Activated CD8-positive, alpha-beta T cell treated with anti-CD3 and anti-CD28 coated beads, Interleukin-2, amount 10 ng/mL, durations not matched to agents 7 days and 5 days (primary cell): ENCODE measurements at places on chromosomes 4 and X. TPM values are rescaled to one million over a fixed set of nuclear protein-coding genes. Genes with fewer than 3 reads are reported as not detected.

GRCh38 chrX:38494239-38494823 lies 67.0 kb upstream of the TSPAN7 start:
- DNase-seq: no peak
- no peak overlapping the region for H3K27ac ChIP-seq
- H3K4me1 ChIP-seq: no peaks in the 10 kb centered on the region
- H3K4me3 ChIP-seq: no peak overlapping the region
- H3K27me3 ChIP-seq: no peaks in the 10 kb centered on the region

DNA sequence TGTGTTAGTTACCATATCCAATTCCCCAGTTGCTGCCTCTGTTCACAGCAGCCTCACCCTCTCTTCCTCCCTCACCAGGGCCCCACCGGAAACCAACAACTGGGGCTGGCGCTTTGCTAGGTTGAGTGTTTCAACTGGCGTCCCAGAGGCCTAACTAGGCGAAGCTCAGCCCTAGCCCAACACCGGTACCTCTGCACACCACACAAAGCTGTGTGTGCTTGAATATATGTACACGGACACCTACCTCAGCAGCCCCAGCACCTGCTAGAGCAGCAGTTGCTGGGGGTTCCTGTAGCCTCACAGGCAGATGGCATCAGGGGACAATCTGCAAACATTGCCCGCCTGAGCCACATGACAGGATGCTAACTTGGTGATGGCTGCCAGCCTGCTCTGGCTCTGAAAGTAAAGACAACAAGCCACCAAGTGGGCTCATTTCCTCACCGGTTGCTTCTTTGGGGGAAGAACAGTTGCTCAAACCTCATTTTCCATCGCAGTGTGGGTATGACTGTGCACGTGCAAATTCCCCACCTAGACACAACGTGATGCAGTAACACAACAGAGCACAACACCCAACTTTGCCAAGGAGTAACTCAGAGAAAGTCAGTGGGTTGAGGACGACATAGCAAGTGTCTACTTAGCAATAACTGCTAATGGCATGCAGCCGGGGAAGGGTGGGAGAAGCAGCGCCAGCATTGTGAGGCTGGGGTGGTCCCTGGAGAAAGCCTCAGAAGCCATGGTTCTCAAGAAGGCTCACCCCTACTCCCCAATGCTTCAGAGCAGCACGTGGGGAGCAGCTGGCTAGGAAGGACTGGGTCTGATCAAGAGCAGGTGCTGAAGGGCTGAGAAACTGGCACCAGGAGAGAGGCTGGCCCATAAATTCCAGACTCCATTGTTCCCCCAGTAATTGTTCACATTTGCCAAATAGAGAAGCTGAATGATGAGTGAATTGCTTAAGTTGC lies 139.5 kb downstream of the SH3KBP1 start:
- DNase-seq: peak; percentile 87
- H3K4me1 ChIP-seq: peaks cover 95% of the 10 kb centered on the region
- H3K27me3 ChIP-seq: no peaks in the 10 kb centered on the region
- H3K36me3 ChIP-seq: peaks cover 45% of the 10 kb centered on the region

- H3K4me1 ChIP-seq: peaks cover 4% of the 10 kb centered on the region
- H3K27ac ChIP-seq: no peak overlapping the region
- H3K36me3 ChIP-seq: no peaks in the 10 kb centered on the region
- DNase-seq: no peak
- no peak overlapping the region for H3K4me3 ChIP-seq
- no peaks in the 10 kb centered on the region for H3K27me3 ChIP-seq
Measured at GRCh38 chr4:4659871-4660651, 118.2 kb upstream of the STX18 start.

GRCh38 chrX:80705379-80705778 lies 104.3 kb downstream of the BRWD3 start:
- DNase-seq: no peak
- no peaks in the 10 kb centered on the region for H3K27me3 ChIP-seq
- no peak overlapping the region for H3K27ac ChIP-seq

GRCh38 chr4:103091601-103092223 lies 7.9 kb downstream of the BDH2 start:
- peaks cover 22% of the 10 kb centered on the region for H3K36me3 ChIP-seq
- peak; percentile 75 for DNase-seq
- H3K4me3 ChIP-seq: peak overlapping the region; percentile 67
- peaks cover 26% of the 10 kb centered on the region for H3K4me1 ChIP-seq
- no peaks in the 10 kb centered on the region for H3K27me3 ChIP-seq

DNA sequence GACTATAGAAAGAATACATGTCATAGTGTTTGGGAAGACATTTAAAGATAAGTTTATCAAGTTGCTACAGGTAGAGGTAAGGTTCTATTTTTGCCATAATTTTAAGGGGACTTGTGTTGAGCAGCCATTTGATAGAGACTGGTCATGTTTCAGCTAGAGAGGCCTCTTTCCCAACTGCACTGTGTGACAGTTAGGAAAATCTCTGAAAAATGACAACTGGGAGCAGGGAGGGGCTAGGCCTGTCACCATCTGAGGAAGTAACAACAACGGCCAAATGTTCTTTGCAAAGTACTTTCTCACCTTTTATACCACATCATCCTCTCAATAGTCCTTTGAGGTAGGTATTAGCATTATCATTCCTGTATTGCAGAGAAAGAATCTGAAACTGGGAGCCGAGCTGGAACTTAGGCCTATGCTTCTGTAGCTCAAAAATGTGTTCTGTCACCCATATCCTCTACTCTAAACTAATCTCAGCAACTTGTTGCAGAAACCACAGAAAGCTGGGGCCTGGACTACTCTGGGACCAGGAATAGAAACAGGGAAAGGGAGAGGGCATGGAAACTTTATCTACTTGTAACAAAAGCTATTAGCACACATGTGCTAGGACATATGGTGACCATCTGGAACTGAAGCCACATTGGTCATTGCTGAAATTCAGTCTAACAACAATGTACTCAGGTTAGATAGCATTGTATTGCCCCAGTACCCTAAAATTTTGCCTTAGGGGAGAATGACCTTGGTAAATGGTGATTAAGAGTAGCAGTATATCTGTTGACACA lies 198.9 kb downstream of the MID1IP1 start:
- H3K4me3 ChIP-seq: no peak overlapping the region
- DNase-seq: no peak

- no peaks in the 10 kb centered on the region for H3K36me3 ChIP-seq
- H3K4me3 ChIP-seq: no peak overlapping the region
- peaks cover 12% of the 10 kb centered on the region for H3K4me1 ChIP-seq
- H3K27me3 ChIP-seq: peaks cover 5% of the 10 kb centered on the region
- no peak for DNase-seq
- H3K27ac ChIP-seq: no peak overlapping the region
Measured at GRCh38 chrX:12898073-12898472, 8.3 kb upstream of the TLR8 start.

DNA sequence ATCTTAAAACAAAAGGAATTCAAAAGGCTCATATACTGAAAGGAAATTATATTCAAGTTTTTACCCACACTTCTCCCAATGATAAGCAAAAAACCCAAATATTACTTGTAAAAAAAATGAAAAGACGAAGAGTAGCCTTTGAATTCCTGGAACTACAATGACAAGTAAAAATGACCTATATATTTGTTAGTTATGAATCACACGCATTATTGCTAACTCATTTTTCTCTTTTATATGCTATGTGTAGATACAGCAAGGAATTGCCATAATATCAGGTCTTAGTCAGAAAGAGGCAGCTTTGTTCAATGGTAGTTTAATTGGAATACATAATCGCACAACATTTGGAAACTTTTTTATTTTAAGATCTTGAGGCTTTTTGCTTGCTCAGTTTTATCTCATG lies 22.7 kb upstream of the ASB5 start:
- peaks cover 2% of the 10 kb centered on the region for H3K27me3 ChIP-seq
- no peak overlapping the region for H3K27ac ChIP-seq
- H3K4me3 ChIP-seq: no peak overlapping the region
- no peaks in the 10 kb centered on the region for H3K4me1 ChIP-seq
- no peak for DNase-seq

DNA sequence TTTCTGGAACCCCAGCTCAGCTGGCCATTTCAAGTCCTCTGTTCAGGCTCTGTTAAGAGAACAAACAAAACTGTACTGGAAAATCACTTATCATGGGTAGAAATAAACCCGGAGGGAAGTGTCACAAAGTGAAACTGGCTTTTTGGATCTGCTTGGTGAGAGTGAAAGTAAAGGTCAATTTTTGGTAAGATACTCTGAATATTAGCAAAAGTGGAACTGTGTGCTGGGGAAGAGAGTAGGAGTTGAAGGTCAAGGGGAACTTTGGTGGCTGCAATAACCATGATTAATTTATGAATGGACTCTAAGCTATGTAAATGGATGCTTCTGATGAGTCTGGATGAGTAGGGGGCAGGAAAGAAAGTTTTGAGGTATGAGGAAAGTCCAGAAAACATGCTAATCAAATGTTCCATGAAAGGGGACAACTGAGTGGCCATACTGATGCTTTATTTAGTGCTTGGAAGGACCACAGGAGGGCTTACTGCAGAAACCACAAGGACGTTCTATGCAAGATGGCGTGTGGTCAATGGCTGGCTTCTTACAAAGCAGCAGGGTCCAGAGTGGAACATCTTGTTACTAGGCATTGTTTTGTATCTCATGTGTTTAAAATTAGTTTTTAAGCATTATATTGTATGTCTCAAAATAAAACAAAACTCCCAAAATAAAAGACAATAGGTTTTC lies 36.8 kb upstream of the TNIP3 start:
- DNase-seq: no peak
- H3K4me1 ChIP-seq: peaks cover 24% of the 10 kb centered on the region
- H3K27ac ChIP-seq: peak overlapping the region; percentile 60

DNA sequence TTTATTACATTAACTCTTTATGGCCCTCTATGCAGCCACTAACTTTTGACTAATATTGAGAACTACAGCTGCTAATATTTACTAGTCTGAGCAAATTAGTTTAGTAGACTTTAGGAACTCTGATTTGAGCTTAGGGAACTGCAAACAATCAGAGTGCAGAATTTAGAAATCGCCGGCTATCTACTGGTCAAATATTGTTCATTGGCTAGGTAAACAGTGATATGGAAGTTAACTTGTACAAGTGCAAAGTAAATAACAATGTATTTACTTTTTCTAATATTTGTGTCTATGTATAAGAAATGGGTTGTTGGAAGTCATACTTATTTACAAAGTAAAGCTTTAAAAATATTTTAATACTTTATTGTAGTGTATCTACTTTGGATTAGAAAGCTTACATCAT lies 279.6 kb downstream of the CFAP299 start:
- no peak for DNase-seq
- no peaks in the 10 kb centered on the region for H3K36me3 ChIP-seq
- no peak overlapping the region for H3K4me3 ChIP-seq
- H3K27me3 ChIP-seq: no peaks in the 10 kb centered on the region
- peaks cover 3% of the 10 kb centered on the region for H3K4me1 ChIP-seq

DNA sequence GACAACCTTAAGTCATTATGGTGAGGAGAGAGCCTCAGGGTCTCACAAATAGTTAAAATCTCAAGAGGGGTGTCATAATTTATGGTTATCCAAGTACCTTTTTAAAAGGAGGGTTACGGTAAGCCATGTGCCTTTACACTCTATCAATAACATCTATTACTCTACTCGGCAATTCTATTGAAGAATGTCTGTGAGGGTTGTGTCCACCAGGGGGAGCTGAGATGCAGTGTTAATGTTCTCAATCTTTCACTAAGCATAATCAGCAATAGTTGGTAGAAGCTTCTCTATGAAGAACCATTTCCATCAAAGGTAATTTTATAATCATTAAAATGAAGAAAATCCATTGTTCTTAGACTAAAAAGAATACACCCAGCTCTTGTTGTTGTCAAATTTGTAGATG lies 457.4 kb downstream of the CENPC start:
- H3K27ac ChIP-seq: no peak overlapping the region
- DNase-seq: peak; percentile 61
- no peaks in the 10 kb centered on the region for H3K27me3 ChIP-seq
- H3K4me3 ChIP-seq: no peak overlapping the region
- H3K4me1 ChIP-seq: no peaks in the 10 kb centered on the region

DNA sequence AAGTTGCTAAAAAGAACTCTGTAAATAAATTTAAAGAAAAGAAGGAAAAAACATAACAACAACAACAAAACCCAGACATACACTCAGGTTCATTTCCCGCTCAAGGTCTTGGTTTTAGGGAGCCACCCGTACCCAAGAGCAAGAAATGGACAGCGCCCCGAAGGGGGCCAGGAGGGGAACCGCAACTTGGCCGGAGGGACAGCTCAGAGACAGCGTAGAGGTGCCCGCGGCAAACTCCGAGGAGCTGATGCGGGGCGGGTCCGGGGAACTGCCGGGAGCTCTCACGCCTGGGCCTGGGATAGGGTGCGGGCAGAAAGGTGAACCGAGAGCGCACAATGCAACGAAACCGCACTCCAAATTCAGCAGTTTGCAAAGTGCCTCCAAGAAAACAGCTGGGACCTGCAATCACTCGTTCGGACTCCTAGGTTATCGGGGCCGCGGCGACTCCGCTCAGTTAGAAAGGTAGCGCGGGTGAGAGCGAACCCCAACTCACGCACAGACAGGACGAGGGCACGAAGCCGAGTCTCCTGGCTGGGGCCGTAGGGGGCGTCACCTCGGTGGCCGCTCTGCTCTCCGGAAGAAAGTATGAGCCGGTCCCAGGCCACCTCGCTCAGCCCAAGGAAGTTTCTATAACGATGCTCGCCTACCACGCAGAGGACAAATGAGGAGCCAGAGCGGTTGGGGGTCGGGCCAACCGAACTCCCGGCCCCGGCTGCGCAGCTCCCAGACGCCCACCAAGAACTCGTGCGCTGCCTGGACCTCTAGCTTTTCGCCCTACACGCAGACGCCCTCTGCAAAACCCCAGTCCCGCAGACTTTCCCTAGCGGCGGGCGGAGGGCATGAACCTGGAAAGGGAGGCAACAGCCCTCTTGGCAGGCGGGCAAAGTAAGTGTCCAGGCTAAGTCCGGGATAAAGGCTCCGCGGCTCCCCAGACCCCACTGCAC lies 1.4 kb downstream of the NDNF start:
- H3K27ac ChIP-seq: no peak overlapping the region
- H3K4me3 ChIP-seq: peak overlapping the region; percentile 76
- peak; percentile 40 for DNase-seq
- peaks cover 24% of the 10 kb centered on the region for H3K4me1 ChIP-seq
- peaks cover 55% of the 10 kb centered on the region for H3K27me3 ChIP-seq

DNA sequence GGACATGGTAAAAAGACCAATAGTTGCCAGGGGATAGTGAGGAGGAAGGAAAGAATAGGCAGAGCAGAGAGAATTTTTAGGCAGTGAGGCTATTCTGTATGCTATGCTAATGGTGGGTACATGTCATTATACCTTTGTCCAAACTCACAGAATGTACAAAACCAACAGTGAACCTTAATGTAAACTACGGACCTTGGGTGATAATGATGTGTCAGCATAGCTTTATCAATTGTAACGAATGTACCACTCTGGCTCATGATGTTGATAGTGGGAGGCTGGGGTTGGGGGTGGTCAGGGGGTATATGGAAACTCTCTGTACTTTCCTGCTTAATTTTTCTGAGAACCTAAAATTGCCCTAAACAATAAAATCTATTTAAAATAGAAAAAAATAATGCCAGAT lies 37.7 kb upstream of the ACSL4 start:
- no peaks in the 10 kb centered on the region for H3K4me1 ChIP-seq
- no peak for DNase-seq
- H3K4me3 ChIP-seq: no peak overlapping the region
- H3K36me3 ChIP-seq: no peaks in the 10 kb centered on the region
- H3K27ac ChIP-seq: no peak overlapping the region

The SPIN2A gene
- 0.63 TPM for total RNA-seq

The SLC25A43 gene
- total RNA-seq: 7.8 TPM

The IBSP gene
- not detected for total RNA-seq

The PHKA1 gene
- total RNA-seq: 0.21 TPM

The CXCL11 gene
- not detected for total RNA-seq

The MAGEA9B gene
- total RNA-seq: not detected

The VMA21 gene
- 38.4 TPM for total RNA-seq

The RHOXF2B gene
- total RNA-seq: not detected

The ASMT gene
- 0.29 TPM for total RNA-seq

The ALB gene
- total RNA-seq: not detected

The CYTL1 gene
- total RNA-seq: not detected
